ENCODE measurements at places on chromosomes 12 and 14.

- no peak for DNase-seq
Observed at GRCh38 chr12:38141239-38141638, 175.3 kb upstream of the ALG10B start.

GRCh38 chr12:94205822-94206221, 57.4 kb downstream of the PLXNC1 start:
- no peak for DNase-seq

- DNase-seq = no peak
Observed at GRCh38 chr12:70966046-70966445, 45.5 kb upstream of the PTPRR start.

GRCh38 chr12:93127582-93128331, 198.7 kb upstream of the EEA1 start:
- DNase-seq = no peak

DNA sequence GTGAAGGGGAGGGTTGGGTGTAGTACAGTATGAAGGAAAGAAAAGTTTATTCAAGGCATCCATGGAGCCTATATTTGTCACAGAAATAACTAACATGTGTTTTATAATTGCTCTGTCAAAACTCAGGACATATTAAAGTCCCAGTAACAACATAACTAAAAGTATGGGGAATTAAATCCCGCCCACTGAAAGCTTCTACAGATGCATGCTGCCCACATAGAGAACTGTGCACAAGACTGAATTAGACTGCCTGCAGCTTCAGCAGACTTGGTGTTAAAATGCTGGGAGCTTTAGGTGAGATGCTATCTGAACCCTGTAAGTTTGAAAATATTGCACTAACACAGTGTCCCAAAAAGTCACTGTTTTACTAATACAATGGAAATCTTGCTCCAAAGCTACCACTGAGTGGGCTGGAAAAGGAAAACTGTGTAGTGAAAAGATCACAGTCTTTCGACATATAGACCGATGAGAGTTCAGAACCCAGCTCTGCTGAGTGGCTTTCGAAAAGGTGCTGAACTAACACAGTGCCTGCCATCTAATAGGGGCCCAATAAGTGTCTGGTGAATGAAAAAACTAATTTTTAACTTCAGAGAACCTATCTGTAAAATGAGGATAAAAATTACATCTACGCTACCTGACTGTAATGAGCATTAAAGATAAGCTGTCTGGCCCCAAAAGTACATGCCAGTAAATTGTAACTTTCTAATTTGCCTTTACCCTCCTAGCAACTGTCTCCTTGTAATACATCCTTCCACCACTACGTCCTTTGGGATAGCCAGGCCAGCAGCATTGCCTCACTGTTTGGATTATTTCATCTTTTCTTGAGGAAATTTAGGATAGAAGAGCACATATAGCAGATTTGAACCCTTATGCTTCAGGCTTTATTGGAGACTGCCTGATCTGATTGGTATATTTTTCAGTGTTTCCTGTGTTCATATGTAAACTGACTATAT, 237.6 kb downstream of the BCAT1 start:
- no peak for DNase-seq
